Dermis blood vessel endothelial cell (primary cell): ENCODE measurements at places on chromosomes 3 and 15. TPM values are rescaled to one million over a fixed set of nuclear protein-coding genes. Genes with fewer than 3 reads are reported as not detected.
A peak's percentile ranks its signal among the peaks of the same experiment; 100 is the strongest.

Gene ARMC8
- 54.5 and 59.6 TPM in 2 replicates for total RNA-seq

Gene PYGO1
- 0.19 and 0.51 TPM in 2 replicates for total RNA-seq

Gene HRG
- not detected in 2 replicates for total RNA-seq

Gene FRMD5
- total RNA-seq, result 1.5 and 3.4 TPM in 2 replicates

Gene ESYT3
- not detected in 2 replicates for total RNA-seq

Gene CLDN11
- 103 and 515 TPM in 2 replicates for total RNA-seq

Gene SHF
- total RNA-seq, result 1.8 and 3.7 TPM in 2 replicates

Gene ROPN1B
- total RNA-seq, result 0.05 TPM in 1 of 2 replicates, not detected in the other

Gene DUOXA2
- total RNA-seq, result not detected in 2 replicates

Gene TNFAIP8L3
- 49.9 and 79.0 TPM in 2 replicates for total RNA-seq

DNA sequence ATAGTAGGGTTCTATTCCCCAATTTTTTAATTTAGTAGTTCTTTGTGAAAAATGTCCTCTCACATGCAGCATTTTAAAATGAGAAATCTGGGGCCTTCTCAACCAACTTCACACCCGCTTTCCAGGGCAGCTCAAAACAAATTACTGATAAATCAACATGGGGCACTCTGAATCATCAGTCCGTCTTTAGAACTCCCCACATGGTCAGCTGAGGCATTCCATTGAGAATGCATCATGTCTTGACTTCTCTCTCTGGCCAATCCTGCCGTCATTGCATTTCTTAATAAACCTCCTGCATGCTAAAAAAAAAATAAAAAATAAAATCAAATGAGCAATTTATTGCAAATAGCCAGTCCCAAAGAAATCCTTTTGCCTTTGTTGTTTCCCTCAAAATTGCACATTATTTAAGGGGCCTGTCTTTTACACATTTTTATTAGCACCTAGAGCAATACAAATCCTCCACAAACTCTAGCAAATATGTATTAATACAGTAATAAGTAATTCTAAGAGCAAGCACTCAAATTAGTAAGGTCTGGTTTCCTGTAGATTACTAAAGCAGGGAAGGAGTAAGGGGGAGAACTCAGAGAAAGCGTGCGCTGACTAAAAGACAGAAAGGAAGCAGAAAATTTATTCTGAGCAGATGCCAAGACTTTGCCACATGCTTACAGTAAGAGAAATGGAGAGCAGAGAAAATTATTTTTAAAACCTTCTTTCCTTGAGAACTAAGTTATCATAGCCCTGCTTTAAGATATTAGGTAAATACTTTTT, 175.7 kb downstream of the TNIK start:
- peak; percentile 91 for DNase-seq

- DNase-seq, result no peak
Observed at GRCh38 chr3:45462522-45463265, 74.3 kb downstream of the LARS2 start.

GRCh38 chr15:31867536-31868442, 162.5 kb upstream of the CHRNA7 start:
- peak; percentile 80 for DNase-seq

GRCh38 chr15:70160803-70161565, 63.3 kb upstream of the TLE3 start:
- no peak for DNase-seq

DNA sequence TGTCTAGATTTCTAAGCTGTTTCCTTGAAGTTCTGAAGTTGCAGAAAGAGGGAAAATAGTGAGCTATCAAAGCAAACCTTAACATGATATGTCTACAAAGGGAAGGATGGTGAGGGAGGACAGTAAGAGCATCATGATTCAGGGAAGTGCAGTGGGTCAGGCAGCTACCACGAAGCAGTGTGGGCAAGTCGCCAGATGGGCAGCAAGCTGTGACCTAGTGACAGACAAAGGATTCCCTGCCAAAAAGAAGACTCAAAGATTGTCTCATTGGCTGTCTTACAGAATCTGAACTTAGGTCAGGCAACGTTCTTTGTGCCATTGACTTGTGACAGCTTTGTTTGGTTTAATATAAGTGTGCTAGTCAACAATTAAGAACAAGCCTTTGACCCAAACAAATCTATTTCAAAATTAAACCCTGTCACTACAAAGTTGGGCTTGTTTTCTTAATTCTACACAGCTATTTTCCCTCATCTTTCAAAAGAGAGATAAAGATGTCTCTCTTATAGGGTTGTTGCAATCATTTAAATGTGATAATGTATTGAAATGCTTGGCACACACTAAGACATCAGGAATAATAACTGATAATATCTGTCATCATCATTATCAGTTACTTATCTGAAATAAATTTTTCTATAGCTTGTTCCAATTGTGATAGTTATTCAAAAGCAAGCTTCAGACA, 153.3 kb downstream of the ECT2 start:
- no peak for DNase-seq

DNA sequence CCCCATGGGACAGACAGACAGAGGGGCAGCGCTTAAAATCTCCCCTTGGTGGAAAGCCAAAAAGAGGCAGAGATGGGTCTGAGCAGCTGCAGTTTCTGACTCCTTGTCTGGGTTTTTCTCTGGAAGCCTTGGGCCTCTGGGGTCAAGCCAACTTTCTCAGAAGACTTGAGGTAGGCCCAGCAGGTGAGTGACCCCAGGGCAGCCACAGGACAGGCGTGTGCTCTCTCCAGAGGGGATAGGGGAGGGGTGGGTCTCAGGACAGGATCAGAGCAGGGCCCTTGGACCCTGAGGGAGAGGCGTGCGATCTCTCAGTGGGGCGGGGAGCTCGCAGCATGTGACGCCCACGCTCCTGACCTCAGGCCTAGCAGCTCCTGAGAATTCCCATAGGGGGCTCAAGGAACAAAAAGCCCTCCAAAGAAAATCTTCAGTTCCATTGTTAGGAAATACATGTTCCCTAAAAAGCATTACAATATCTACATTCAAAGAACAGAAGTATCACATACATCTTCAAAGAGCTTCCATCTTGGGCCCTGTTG, 34.6 kb upstream of the DUSP7 start:
- no peak for DNase-seq

DNA sequence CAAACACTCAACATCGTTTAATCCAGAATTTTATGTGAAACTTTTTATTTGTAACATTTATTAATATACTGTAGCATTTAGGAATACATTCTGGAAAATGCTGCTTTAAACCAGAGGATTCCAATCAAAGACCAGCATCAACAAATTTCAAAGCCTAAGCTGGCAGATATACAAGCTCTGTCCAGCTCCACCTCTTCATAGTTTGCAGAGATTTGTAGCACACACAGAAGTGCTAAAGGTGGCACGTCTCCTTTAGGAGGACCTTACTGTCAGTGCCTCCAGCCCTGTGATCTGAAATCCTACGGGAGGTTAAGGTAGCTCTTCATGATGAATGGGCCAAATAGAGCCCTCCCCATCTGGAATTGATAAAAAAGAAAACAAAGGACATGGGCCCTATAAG, 329.7 kb upstream of the NECTIN3 start:
- no peak for DNase-seq

DNA sequence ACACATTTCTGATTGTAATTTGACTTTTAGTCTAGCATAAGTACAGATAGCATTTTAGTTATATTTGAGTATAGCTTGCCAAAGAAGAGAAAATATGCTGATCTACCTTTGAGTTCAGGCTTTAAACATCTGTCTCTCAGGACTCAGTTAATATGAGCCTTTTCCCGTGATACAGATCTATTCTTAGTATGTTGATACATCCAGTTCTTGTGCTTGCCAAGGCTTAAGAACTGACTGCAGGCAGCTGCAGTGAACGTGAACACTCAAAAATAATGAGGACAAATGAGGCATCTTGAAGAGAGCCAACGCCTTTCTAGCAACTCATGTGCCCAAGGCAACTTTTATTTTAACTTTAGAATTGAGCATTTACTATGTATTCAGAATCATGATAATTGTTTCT, 325.5 kb downstream of the SI start:
- no peak for DNase-seq

- DNase-seq, result no peak
Observed at GRCh38 chr3:190204200-190204599, 83.5 kb upstream of the P3H2 start.

- DNase-seq, result no peak
Observed at GRCh38 chr15:69126054-69126469, 34.4 kb upstream of the GLCE start.

- no peak for DNase-seq
Observed at GRCh38 chr3:178603735-178604134, 67.5 kb downstream of the KCNMB2 start.

DNA sequence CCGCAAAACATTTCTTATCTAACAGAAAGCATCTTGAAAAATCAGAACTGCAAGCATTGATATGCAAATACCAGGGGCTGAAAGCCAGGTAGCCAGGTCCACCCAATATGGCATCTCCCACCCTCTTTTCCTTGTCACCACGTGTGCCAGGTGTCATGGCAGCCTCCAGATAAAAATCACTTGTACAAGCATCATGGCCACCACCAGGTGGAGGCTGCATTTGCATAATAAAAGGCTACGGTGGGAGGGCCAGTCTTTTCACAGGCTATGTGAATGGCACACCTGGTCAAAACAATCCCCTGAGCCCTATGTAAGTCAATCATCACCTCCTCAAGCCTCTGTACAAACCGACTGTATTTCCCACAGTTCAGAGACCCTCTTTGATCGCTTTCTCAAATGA, 1233.1 kb upstream of the ALCAM start:
- no peak for DNase-seq

- DNase-seq, result no peak
Observed at GRCh38 chr3:8727605-8728512, 5.7 kb upstream of the CAV3 start.

- DNase-seq, result no peak
Observed at GRCh38 chr15:66491846-66492245, 5.7 kb downstream of the SNAPC5 start.

GRCh38 chr3:29247088-29247745, 33.7 kb upstream of the RBMS3 start:
- no peak for DNase-seq

DNA sequence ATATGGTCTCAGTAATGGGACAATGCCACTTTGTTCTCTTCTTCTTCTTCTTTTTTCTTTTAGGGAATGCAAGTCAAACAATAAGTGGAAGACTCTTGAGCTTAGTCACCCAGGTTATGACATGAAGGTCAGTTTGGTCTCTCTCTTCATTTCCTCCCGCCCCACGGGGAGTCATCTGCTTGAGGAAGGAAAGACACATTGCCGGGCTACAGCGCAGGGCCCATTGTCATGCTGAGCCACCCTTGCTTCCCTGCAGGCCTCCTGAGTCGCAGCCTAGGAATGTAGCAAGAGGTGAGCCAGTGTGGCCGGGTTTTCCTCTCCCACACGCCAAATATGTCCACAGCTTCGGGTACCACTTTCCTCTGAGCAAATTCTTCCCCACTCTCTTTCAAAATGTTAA, 47.6 kb downstream of the RAP2B start:
- peak; percentile 67 for DNase-seq

DNA sequence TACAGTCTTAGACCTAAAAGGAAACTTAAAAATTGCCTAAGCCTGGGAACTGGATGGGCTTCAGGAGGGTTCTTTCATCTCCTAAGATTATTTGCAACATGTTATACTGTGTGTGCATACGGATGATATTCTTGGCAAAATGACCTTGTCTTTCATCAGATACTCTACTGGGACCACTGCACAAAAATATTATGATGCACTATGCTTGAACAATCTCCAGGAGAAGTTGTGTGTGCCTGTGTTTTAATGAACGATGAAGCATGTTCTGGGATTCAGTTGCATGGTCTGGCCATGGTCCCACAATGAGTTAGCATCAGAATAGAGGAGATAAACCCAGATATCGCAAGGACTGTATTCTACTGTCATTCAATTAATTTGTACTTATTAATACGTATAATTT, 68.7 kb downstream of the GAP43 start:
- DNase-seq, result no peak

DNA sequence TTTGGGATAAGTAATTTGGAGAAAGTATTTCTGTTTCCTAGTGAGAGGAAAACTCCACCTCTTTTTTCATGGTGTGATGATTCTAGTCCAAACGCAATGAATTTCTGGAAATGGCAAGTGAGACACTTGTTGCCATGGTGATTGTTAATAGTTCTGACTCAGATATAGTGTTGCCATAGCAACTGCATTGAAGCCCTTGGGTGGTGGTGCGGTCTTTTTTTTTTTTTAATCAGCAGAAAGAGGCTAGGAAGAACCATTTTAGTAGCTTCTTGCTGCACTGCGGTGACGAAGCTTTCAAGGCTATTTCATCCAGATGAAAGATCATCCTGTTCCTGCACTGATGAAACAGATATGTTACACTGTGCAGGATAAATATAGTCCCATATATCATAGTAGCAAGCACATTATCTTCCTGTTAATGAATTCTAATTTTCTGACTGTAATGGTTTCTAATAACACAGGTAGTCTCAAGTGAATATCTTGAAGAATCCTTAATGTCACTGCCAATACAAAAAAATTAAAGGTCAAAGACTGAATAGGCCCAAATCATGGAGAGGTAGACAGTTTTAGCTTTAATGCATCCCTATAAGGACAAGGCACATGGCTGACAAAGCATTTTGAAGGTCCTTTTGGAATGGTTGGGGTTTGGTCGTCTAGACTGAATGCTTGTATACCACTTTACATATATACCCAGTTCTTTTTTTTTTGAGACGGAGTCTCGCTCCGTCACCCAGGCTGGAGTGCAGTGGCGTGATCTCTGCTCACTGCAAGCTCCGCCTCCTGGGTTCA, 125.1 kb upstream of the ZBTB20 start:
- DNase-seq, result peak; percentile 73

DNA sequence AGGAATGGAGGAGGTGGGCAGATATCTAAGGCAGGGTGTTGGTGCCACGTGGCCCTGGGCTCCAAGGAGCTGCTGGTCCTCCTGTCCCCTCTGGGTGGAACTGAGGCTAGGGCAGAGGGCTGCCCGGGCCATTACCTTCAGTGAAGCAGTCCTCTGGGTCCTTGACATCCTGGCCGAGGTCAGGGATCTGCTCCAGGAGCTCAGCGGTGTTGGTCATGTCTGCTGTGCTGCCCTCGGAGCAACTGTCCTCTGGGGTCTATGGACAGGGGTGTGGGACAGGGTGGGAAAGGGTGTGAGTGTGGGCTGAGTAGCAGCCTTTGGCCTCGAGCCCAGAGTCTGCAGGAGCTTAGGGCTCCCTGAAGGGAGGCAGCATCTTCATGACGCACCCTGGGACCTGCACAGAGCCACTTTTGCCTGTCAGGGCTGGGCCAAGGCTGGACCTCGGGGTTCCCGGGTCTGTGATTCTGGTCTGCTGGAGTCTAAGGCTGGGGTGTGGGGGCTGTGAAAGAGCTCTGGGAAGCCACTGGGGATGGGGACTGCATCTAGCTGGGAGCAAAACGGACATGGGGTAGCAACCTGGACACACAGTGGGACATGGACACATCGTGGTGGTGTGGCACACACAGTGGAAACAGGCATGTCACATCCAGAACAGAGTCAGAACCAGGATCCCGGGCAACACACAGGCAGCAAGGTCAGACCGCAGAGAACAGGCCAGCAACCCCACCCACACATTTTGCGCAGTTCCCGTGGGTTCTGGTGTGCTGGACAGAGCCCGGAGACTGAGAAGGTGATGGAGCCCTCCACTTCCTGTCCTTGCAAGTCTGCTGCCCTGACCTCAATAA, 72.7 kb downstream of the SCN5A start:
- DNase-seq, result no peak

GRCh38 chr15:69624155-69624520, 171.5 kb downstream of the RPLP1 start:
- DNase-seq, result no peak
